ENCODE measurements at places on chromosomes 5 and 9.

DNA sequence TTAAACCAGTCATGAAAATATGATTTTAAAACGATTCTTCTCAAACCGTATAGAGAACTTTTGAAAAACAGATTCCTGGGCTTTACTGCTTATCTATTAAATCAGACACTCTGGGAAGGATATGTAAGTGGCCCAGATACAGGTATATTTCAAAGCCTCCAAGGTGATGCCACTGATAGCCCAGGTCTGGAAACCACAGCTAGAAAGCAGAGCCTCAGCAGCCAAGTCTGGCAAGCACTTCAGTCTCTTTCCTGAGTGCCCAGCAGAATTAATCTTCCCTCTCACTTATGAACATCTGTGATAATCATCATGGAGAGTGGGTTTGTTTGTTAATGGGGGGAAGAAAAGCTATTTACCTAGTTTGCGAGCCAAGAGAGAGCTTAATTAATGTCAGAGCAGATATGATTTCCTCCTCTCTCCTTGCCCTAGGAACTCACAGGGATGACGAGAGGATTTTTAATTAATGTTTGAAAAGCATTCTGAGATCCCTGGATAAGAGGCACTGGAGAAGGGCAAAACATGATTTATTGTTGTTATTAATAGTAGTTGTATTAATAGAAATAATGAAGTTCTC is 368.4 kb downstream of the TLE1 start:
- no peak for DNase-seq

GRCh38 chr9:89593727-89594427 is 10.9 kb upstream of the GADD45G start:
- DNase-seq = peak; percentile 27

DNA sequence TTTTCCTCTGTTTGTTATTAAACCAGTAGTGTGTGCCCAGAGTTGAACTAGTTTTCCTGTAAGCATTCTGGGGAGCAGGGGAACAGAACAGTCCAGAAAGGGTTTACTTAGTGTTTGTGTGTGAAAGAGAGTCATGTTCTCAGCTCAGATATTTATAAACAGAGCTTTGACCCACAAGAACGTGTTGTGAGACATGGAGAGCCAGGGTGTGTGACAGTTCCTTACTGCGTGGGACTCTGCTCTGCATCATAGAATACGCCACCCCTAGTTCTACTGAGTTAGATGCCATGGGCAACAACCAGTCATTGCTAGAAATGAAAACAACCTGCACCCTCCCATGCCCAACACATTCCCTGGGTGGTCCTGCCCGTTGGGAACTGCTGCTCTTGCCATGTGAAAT is 330.7 kb downstream of the NDUFS4 start:
- no peak for DNase-seq

DNA sequence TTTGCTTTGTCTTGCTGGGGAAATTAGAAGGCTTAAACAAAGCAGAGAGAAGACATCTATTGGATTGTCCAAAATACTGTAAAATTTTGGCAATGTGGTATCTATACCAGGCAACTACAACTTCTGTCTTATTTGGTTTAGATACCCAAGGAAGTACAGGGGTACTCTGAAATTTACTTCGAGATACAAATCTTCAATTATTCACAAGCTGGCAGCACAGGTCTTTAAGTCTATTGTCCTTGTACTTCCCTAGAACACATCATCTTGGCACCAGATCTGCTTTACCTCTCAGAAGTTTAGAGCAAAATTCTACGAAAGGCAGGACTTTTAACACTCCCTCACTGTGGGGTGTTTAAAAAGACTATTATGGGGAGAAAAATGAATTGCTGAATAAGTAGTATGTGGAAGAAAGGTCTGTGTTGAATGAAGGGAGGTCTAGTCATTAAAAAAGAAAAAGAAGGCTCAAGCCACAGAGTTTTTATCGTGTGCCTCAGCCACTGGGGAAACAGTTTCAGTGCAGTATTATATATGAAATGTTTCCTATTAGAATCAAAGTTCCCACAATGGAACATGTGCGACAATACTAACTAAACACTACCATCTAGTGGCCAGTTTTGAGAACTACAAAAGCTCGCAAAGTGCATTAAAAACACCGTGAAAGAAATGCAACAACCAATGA is 93.7 kb downstream of the PDE4D start:
- peak; percentile 77 for DNase-seq

DNA sequence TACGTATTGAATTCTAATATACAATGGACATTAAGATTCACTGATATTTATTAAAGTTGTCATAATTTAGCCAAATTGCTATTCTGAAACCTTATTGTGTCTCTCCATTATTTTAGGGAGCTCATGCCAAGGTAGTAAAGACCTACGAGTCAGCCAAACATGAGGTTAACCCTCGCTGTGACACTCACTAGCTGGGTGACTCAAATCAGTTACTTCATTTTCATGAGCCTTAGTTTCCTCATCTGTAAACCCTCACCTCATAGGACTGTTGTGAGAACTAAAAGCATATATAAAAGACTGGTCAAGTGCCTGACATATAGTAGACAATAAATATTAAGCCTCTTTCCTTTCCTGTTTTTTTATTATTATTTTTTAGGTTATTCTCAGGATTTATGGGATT is 44.0 kb upstream of the PCA3 start:
- no peak for DNase-seq

- DNase-seq = peak; percentile 42
These were observed 535 bp upstream of the NFIB start for GRCh38 chr9:14314424-14314928.

DNA sequence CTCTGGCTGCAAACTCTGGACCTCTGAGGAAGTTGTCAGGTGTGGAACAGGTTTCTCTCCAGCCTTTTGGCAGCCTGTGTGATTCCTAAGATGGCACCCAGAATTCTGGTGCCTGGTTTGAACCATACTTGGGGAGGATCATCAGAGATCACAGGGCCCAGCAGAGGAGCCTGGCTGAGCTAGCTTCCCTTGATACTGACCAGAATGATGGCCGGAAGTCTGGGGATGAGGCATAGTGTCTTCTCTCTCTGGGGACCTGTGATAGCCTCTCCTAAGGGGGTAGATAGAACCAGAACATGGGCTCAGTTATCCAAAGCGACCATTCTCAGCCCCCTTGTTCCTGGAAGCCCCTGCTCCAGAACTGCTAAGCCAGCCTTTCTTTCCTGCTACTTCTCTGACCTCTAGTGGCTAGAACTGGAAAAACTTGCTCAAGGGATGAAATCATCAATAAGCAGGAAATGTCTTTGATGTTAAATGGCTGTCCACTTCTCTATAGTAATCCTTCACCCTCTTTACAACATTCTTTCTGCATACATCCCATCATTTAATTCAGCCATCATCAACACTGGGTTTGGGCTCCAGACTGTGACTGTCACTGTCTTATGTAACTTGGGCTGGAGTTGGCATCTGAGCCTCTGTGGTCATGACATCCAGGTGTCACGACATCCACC is 55.1 kb downstream of the C9orf152 start:
- peak; percentile 78 for DNase-seq

Data from ELR (cell line).